ENCODE measurements at places on chromosomes 2 and 18. TPM values are rescaled to one million over a fixed set of nuclear protein-coding genes. Genes with fewer than 3 reads are reported as not detected.

Gene REG3G
- total RNA-seq, result not detected

Gene VWC2L
- total RNA-seq, result not detected

Gene MEIS1
- total RNA-seq, result 0.86 TPM

Gene KCNF1
- total RNA-seq, result not detected

Gene KANSL3
- 44.2 TPM for total RNA-seq

Gene DHRS9
- not detected for total RNA-seq

All from osteocyte (in vitro differentiated cells).